GM13976 (cell line): ENCODE measurements at places on chromosomes 4 and X.
A peak's percentile ranks its signal among the peaks of the same experiment; 100 is the strongest.

GRCh38 chrX:53073115-53073586 is 9.0 kb upstream of the TSPYL2 start:
- DNase-seq: no peak

- no peak for DNase-seq
These were observed 8.5 kb upstream of the NAA11 start for GRCh38 chr4:79334341-79334740.

DNA sequence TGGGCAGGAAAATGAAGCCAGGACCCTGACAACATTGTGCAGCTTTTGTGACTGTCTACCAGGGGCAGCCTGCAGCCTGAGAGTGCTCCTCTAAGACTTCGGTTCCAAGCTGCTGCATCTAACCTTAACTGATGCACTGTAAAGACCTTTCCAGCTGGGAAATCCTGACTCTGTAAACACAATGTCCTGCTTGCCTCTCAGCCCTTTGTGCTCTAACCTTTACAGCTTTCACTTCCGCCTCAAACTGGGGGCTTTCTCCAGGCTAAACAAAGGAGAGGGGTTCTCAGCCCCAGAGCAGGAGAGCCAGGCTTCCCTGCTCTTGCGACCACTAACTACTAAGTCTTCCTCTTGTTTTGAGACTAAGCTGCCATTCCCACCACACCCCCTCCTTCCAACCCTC is 19.3 kb upstream of the RASL11B start:
- no peak for DNase-seq

DNA sequence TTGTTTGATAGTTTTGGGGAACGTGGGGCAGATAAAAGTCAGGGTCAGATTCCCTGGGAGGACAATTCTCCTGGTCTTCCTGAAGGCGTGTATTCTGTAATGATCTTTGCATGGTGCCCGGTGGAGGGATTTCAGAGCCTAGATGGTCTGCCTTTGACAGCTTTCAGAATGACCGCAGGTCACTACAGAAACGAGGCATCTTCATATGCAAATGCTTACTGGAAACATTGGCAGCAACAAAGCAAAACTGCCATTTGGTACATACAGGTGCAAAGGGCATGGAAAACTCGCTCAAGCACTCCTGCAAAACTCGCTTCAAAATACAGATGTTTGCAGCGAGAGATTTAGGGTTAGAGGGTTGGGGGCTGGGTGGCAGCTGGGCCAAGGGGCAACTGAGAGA is 8.8 kb downstream of the C4orf50 start:
- DNase-seq: no peak

DNA sequence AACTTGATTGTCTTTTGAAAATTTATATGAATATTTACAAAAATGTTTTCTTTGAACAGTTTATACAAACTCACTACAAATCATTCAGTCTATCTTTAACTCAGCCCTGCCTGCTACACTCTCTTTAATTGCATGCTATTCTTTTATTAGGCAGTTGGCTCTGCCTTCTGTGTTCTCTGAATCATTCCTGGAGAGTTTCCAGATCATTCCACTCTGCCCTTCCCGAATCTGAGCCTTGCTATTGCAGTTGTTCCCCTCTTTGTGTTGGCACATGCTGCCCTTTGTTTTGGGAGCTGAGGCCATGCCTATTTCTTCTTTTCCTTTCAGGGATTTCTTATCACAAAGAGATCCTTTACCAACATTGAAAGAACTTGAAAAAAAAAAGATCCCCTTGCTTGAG is 8.7 kb upstream of the TECRL start:
- no peak for DNase-seq

DNA sequence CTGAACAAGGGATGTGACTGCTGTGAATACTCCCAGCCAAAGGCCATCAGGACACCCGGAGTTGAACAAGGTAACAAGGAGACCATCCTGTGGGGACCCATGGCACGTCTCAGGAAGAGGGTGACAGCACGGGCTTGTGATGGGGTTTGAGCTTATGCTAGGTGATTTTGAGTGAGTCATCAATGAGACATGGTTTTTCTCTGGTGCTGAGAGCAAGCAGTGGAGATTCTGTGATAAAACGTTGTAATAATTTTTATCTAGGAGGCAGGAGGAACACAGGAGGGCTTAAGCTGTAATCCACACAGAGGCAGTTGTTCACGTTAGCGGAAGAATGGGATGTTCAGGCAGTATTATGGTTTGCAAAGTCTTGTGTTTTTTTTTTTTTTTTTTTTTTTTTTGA is 36.0 kb downstream of the TRIML1 start:
- no peak for DNase-seq

DNA sequence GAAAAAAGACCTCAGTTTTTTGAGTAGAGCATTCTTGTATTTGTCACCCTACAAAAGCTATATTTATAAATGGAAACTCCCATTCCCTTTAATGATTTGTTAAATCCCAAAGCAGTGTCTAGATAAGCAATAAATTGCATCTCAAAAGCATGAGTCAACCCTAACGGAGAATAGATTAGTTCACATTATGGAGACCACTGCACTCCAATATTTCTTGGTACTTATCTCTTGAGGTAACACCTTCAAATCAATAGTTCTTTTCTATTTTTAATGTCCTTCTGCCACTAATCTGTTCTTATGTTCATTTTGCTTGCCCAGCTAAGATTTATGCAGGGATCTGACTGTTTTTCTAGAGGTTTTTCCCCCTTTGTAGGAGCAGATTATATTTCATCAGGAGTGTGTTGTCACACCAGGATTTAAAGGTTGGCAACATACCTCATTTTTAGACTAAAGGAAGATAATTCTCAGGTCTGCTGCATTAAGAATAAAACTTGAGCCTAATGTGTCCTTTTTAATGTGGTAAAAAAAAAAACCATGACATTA is 91.4 kb upstream of the ADGRG2 start:
- no peak for DNase-seq

DNA sequence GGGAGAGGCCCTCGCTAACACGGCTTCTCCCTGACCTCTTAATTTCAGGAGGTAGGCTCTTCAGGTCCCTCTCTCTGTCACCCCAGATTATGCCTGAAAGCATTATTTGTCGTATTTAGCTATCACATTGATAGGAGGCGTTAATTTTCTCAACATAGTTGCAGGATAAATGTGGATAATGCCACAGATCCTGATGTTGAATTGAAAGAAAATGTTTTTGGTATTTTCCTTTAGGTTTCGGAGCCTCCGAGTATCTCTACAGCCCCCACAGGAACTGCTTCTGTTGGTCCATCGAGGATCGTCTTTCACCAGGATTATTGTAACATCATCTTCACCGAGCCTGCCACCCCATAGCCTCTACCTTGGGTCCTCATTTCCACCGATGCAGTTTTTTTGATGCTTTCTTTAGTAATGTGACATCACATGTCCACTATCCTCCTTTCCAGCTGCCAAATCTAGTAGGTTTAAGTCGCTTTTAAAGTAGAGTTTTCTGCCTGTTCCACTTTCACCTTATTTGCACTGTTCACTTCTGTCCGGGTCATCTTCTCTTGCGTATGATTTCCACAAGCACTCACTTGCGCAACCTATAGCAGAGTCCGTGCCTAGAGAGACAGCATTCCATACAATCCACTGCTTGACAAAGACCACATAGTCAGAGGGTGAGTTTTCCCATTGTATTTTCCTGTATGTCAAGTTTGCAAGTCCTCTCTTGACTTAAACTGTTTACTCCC is 665 bp downstream of the TIGD2 start:
- no peak for DNase-seq

- DNase-seq: peak; percentile 23
These were observed 18.4 kb downstream of the IL21 start for GRCh38 chr4:122602277-122603142.

GRCh38 chrX:13719192-13719856 is 15.1 kb downstream of the TRAPPC2 start:
- DNase-seq: no peak

DNA sequence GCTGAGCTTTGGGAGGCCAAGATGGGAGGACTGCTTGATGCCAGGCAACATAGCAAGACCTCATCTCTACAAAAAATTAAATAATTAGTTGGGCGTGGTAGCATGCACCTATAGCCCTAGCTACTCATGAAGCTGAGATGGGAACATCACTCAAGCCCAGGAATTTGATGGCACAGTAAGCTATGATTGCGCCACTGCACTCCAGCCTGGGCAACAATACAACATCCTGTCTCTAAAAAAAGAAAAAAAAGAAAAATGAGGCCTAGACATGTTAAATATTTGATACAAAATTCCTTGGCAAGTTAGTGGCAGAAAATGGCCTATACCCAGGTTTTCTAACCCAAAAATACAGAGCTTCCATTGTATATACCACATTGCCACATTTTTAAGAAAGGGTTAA is 88.1 kb upstream of the MAB21L2 start:
- DNase-seq: no peak

DNA sequence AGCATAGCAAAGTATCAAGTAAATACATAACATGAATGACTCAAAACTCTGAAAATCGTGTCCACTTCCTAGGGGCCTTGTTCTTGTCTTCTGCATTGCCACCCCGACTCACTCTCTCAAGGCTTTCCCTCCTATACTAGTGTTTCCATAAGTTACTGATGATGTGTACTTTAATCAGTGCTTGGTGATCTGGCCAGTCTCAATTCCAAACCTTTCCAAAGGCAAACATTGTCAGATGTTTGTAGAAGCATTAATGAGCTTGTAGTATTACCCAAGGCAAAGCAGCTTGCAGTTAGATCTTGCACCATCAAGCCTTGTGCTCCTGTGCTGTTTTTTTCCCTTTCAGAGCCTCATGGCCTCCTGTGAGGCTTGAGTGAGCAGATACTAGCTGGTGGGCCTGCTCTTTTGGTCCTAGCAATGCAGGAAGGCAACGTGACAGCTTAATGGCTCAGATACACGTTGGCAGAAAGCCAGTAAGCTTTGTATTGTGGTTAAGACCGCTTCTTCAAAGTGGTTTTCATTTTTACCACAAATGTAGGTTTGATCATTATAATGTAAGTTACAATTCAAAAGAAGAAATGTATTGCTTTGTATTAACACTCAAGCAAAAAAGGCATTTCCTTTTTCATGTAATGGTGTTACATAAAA is 51.8 kb downstream of the RBPJ start:
- peak; percentile 55 for DNase-seq

DNA sequence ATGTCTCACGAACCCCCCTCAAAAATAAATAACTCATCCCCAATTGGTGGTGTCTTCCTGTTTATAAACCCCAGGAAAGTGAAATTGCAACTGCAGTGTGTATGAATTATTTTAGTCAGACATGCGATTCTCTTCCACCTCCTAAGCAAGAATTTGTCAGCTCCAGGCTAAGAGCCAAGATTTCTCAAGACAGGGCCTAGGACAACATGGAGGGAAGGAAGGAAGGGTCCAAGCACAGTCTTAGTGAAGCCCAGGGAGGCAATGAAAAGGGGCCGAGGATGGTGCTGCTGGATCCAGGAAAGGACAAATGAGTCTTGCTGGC is 20.0 kb downstream of the SH3KBP1 start:
- no peak for DNase-seq

- no peak for DNase-seq
These were observed 147.3 kb downstream of the HS6ST2 start for GRCh38 chrX:132810964-132811712.

DNA sequence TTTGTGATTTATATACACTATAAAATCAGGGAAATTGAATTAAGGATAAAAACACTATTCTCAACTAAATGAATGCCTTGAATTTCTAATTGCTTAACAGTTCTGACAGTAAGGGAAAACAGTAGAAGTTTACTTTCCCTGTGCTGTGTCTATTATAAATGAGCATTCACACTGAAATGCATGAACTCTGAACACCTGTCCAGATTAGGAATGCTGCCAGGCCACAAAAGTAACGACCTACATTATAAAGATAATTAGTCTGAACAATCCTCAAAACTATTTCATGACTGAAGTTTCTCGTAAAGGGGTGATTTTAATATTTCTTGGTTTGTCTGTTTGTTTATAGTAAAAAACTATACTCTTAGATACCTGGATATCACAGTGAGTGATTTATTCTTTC is 2.0 kb downstream of the NDST3 start:
- no peak for DNase-seq

GRCh38 chr4:129113919-129114318 is 18.0 kb downstream of the C4orf33 start:
- DNase-seq: no peak

- no peak for DNase-seq
These were observed 178.6 kb downstream of the DMD start for GRCh38 chrX:33032700-33033099.

DNA sequence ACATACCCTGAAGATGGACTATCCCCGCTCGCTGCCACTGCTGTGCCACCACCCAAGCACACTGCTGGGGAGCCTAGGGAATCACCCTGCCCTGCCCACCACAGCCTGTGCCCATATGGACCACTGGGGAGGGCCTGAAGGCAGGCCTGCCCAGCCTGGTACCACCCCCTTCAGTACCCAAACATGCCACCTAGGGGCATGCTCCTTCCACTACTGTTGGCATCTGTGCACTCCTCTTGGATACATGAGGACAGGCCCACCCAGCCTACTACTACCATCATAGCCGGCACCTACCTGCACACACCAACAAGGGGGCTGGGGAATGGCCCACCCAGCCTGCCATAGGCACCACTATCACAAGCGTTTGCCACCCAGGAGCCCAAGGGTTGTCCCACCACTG is 30.1 kb upstream of the PRDX4 start:
- DNase-seq: peak; percentile 25

DNA sequence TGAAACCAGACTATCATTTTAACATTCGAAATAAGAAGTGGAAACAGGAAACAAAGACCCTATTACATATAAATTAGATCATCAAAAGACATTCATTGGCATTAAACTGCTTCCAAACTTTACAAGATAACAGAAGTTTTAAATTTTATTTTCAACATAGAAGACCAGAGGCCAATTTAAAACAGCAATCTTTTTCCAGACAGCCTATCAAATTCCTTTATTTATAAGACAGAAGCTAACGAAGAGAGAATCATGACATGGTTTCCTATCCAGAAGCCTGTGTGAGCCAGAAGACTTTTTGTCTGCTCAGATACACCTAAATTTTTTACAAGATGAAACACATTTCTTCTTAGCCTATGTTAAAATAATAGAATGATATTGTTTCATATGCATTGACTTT is 291.9 kb downstream of the PPP3CA start:
- no peak for DNase-seq

DNA sequence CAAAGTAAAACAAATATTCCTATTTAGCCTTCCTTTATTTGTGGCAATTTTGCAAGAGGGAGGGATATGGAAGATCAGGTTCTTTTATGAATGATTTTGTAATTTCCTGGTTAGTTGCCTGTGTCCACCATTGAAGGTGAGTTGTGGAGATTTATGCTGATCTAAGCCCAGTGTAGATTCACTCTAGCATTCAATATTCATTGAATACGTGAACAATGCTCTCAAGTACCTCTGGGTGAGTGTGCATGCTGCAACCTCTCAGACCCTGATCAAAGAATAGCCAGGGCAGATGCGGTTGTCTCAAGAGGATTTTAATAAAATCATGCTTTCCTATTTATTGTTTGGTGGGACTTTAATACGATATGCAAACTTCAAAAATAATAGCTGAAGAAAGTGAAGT is 628.4 kb downstream of the SPRY1 start:
- no peak for DNase-seq

GRCh38 chr4:119748853-119749252 is 120.2 kb upstream of the PDE5A start:
- DNase-seq: no peak

DNA sequence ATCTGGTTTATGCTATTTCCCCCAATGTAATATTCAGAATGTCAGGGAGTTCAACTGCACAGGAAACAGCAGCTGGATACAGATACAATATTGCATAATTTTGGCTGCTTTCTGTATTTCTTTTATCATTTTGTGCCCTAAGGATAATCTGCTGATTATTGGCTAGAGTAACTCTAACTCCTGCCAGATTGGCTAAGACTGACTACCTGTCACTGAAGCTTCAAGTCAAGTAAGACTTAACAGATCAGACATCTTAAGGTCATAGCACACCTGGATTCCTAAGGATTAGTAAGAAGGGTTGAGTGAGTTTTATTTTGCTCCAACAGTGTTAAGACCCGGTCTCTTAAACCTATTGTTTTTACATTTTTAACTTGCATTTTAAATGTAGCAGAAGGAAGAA is 136.8 kb downstream of the KLF8 start:
- DNase-seq: no peak
